Naive B cell (primary cell): ENCODE measurements at places on chromosomes 6 and 20. TPM values are rescaled to one million over a fixed set of nuclear protein-coding genes. Genes with fewer than 3 reads are reported as not detected.

- peaks cover 17% of the 10 kb centered on the region for H3K27me3 ChIP-seq
- H3K4me3 ChIP-seq, result no peak overlapping the region
- no peak overlapping the region for H3K27ac ChIP-seq
- H3K4me1 ChIP-seq, result no peaks in the 10 kb centered on the region
- peaks cover 11% of the 10 kb centered on the region for H3K36me3 ChIP-seq
Observed at GRCh38 chr6:165833355-165833754, 170.3 kb upstream of the PDE10A start.

GRCh38 chr20:22232923-22233322 lies 351.4 kb downstream of the FOXA2 start:
- H3K4me1 ChIP-seq, result no peaks in the 10 kb centered on the region
- no peaks in the 10 kb centered on the region for H3K27me3 ChIP-seq
- no peak overlapping the region for H3K27ac ChIP-seq
- no peak for DNase-seq

- peaks cover 39% of the 10 kb centered on the region for H3K4me1 ChIP-seq
- H3K36me3 ChIP-seq, result no peaks in the 10 kb centered on the region
- peak overlapping the region; percentile 36 for H3K27ac ChIP-seq
- no peaks in the 10 kb centered on the region for H3K27me3 ChIP-seq
- no peak for DNase-seq
- no peak overlapping the region for H3K4me3 ChIP-seq
Observed at GRCh38 chr6:163444077-163444476, 29.6 kb downstream of the QKI start.

DNA sequence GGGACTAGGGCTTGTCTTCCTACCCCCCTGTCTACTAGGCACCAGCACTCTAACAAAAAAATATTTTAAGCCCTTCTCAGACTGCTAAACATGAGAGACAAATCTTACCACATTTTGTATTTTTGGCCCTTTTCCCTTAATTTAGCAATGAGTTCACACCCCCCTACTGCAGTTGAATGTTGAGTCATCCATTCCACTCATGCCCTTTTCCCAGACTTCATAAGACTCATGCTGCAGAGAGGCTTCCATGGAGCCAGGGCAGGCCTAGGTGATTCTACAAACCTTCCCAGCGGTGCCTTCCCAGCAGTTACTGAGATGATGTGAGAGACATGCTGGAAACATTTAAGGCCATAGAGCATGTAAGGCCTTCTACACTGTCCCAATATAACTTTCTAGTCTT lies 53.9 kb downstream of the PXDC1 start:
- H3K4me3 ChIP-seq, result no peak overlapping the region
- DNase-seq, result no peak
- no peak overlapping the region for H3K27ac ChIP-seq
- H3K4me1 ChIP-seq, result no peaks in the 10 kb centered on the region

GRCh38 chr6:121492536-121492935 lies 57.1 kb downstream of the GJA1 start:
- H3K4me3 ChIP-seq, result no peak overlapping the region
- DNase-seq, result no peak
- no peaks in the 10 kb centered on the region for H3K27me3 ChIP-seq
- H3K4me1 ChIP-seq, result no peaks in the 10 kb centered on the region
- H3K36me3 ChIP-seq, result no peaks in the 10 kb centered on the region
- H3K27ac ChIP-seq, result no peak overlapping the region

RBBP8NL gene
- polyA plus RNA-seq, result not detected

DNA sequence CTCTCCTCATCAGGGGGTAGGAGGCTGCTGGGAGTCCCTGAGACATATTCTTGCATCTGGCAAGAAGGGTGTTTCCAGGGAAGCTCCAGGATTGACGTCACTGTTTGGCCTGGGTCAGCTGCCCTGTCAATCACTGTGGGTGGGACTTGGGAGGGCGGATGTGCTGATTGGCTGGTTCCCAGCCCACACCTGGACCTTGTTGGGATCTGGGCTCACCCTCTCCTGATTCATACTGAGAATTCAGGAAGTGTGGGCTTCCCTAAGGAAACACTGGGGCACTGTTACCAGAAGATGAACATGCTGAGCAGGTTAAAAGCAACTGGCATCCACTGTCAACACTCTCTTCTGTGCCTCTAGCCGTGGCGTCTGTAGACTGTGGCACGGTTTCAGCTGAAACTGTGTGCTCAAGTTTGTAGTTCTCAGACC lies 36.5 kb downstream of the CDH26 start:
- H3K4me3 ChIP-seq, result no peak overlapping the region
- H3K4me1 ChIP-seq, result no peaks in the 10 kb centered on the region
- H3K36me3 ChIP-seq, result peaks cover 10% of the 10 kb centered on the region
- peaks cover 4% of the 10 kb centered on the region for H3K27me3 ChIP-seq

DNA sequence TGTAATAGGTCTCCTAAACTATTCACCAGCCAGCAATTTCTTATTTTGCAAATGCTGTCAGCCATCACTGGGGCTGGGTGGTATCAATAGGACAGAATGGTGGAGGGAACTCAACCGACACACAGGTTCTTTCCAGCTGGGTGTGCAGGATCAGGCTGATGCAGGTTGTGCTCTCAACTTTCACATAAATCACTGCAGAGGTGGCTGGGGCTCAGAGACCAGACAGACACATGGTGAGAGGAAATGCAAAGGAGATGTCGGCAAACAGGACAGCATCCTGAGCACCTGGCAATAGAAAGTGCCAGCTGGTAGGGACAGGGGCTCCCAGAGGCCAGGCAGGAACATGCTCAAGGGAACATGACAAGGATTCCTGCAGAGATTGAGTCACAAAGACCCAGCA lies 254.9 kb downstream of the SOD2 start:
- DNase-seq, result no peak
- no peaks in the 10 kb centered on the region for H3K4me1 ChIP-seq
- peaks cover 15% of the 10 kb centered on the region for H3K36me3 ChIP-seq
- H3K27me3 ChIP-seq, result peaks cover 10% of the 10 kb centered on the region

DNA sequence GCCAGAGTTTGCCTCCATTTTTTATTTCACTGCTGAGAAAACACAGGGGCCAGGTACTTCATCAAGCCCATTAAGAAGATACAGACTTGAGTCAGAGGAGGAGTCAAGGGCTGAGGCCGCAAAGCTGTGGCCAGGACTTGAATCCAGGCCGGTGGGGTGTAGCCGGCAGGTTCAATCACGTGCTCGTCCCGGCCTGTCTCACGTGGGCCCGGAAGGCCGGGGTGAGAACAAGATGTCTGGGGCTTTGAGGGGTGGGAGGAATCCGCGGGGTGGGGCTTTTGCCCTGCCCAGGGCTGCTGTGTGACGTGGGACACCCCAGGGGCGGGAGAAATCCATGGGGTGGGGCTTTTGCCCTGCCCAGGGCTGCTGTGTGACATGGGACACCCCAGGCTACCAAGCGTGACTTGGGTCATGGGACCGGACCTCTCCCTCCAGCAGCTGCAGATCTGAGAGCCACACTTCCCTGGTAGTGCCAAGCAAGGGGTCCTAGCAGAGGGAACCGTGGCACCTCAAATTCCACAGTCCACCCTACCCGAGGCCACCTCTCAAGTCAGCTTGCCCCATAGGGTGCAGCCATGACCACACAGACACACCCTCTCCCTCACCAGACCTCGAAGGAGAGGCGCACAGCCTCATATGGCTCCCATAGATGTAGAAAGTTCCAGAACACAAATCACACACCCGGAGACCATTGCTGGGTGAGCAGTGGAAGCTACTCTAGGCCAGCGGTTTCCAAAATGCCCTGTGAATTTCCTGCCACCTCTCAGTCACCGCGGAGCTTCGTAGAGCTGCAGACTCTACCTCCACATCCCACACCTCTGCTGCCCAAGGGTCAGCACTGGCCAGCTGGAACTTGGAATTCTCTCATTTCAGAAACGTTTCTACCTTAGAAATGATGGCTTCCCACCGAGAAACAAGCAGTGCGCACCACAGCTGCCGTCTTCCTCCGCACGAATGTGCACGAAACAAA lies 156.1 kb downstream of the DLL1 start:
- H3K4me3 ChIP-seq, result no peak overlapping the region
- no peaks in the 10 kb centered on the region for H3K27me3 ChIP-seq
- no peak for DNase-seq

DNA sequence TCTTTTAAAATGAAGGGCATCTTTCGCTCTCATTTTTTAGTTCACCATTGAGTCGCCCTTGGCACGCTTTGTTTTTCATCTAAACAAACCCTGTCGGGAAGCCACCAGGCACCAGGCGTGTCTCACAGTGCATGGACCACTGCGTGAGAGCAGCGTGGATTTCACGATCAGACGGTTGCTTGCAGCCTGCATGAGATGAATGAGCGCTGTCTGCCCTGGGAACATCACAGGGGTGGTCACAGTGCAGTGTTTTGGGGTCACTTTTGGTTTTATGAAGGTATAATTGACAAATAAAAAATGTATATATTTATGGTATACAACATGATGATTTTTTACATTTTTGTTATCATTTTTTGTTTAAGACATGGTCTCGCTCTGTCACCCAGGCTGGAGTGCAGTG lies 61.3 kb downstream of the CDH4 start:
- no peak for DNase-seq
- no peaks in the 10 kb centered on the region for H3K27me3 ChIP-seq
- H3K4me1 ChIP-seq, result no peaks in the 10 kb centered on the region
- no peak overlapping the region for H3K4me3 ChIP-seq
- H3K36me3 ChIP-seq, result no peaks in the 10 kb centered on the region

DNA sequence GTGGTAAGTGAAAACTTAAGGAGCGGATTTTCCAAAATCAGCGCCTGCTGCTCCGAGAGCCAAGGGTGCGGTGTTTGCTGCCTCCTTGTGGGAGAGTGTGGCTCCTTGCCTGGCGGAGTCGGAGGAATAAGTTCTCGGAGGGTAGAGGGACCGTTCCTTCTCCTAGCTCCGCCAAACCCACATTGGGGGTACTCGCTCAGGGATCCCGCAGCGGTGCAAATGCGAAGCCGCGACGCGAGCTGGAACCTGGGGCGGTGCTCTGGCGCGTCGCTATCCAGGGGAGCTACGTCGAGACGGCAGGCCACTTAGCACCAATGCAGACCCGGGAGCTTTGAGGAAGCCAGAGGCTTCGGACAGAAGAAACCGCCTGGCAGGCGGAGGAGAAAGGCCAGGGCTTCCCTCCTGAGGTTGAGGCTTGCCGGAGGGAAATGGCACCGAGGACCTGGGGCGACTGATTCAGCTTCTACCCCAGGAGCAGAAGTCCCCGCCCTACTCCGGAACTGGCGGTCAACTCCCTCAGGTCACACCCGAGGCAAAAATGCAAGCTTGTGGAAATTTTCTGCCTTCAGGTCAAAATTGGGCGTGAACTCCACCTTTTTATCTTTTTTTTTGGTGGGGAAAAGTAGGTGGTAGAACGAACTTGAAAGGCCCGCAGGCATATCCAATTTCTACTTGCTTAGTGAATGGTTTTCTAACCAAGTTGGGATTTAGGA lies 5.7 kb upstream of the DDX43 start:
- H3K4me1 ChIP-seq, result peaks cover 14% of the 10 kb centered on the region
- H3K36me3 ChIP-seq, result no peaks in the 10 kb centered on the region
- H3K27me3 ChIP-seq, result peaks cover 13% of the 10 kb centered on the region
- peak; percentile 11 for DNase-seq

DNA sequence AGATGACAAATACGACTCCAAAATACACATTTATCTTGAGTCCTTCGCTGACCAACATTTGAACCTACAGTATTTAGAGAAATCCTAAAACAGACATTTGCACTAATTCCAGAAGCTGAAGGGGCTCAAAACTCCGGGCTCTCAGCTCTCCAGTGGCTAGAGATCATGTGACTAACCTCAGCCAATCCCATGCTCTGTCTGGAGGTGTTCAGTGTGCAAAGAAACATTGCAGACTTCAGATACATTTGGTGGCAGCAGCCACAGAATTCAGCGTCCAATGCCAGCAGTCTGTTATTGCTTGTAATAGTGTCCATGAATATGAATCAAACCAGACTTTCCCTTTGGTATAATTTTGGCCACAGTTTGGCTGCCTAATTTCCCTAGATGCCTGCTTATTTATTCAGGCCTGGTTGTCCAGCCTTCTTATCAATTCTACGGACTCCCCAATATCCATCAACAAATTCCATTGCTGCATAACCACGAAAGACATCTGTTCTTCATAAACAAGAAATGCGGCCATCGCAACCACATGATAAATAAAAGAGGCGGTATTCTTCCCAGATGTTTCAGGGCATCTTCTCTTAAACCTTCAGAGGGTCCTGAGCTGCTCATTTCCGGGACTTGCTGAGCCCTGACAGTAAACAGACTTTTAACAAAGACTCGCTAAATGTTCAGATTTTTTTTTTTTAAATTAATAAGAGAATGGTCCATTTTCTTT lies 14.5 kb upstream of the CYP24A1 start:
- H3K27ac ChIP-seq, result no peak overlapping the region
- DNase-seq, result no peak
- no peak overlapping the region for H3K4me3 ChIP-seq
- no peaks in the 10 kb centered on the region for H3K36me3 ChIP-seq
- peaks cover 22% of the 10 kb centered on the region for H3K27me3 ChIP-seq

DNA sequence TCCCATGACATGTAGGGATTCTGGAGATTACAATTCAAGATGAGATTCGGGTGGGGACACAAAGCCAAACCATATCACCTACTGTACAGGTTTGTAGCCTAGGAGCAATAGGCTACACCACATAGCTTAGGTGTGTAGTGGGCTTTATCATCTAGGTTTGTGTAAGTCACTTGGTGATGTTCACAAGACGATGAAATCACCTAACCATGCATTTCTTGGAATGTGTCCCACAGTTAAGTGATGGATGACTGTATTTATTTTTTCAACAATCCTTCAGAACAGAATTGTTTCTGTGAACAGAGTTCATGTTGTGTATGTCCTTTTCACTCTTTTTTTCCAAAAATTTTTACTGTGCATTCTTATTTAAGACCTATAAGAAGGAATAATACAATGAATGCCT lies 76.1 kb downstream of the DTD1 start:
- no peak overlapping the region for H3K4me3 ChIP-seq
- H3K4me1 ChIP-seq, result peaks cover 7% of the 10 kb centered on the region
- no peak overlapping the region for H3K27ac ChIP-seq
- DNase-seq, result no peak
- peaks cover 4% of the 10 kb centered on the region for H3K36me3 ChIP-seq
- H3K27me3 ChIP-seq, result no peaks in the 10 kb centered on the region

- H3K4me3 ChIP-seq, result no peak overlapping the region
- no peaks in the 10 kb centered on the region for H3K4me1 ChIP-seq
- no peaks in the 10 kb centered on the region for H3K27me3 ChIP-seq
- no peak overlapping the region for H3K27ac ChIP-seq
- H3K36me3 ChIP-seq, result no peaks in the 10 kb centered on the region
- no peak for DNase-seq
Observed at GRCh38 chr6:21506126-21506525, 87.4 kb upstream of the SOX4 start.

IMPG1 gene
- polyA plus RNA-seq, result not detected

- H3K27ac ChIP-seq, result peak overlapping the region; percentile 82
- no peaks in the 10 kb centered on the region for H3K27me3 ChIP-seq
- DNase-seq, result no peak
- no peak overlapping the region for H3K4me3 ChIP-seq
- peaks cover 98% of the 10 kb centered on the region for H3K4me1 ChIP-seq
Observed at GRCh38 chr20:38828514-38829295, 23.2 kb downstream of the PPP1R16B start.

ZNF831 gene
- polyA plus RNA-seq, result 2.5 TPM

SCRT2 gene
- polyA plus RNA-seq, result not detected
